ENCODE measurements at places on chromosomes 6 and 20. TPM values are rescaled to one million over a fixed set of nuclear protein-coding genes. Genes with fewer than 3 reads are reported as not detected.
A peak's percentile ranks its signal among the peaks of the same experiment; 100 is the strongest.

- H3K4me1 ChIP-seq, result no peaks in the 10 kb centered on the region
- H3K27me3 ChIP-seq, result no peaks in the 10 kb centered on the region
- no peaks in the 10 kb centered on the region for H3K36me3 ChIP-seq
- no peak overlapping the region for H3K4me3 ChIP-seq
These were observed 28.3 kb downstream of the STX7 start for GRCh38 chr6:132484680-132485018.

GRCh38 chr6:9412951-9413559, 977.7 kb upstream of the SLC35B3 start:
- no peaks in the 10 kb centered on the region for H3K36me3 ChIP-seq
- H3K27ac ChIP-seq, result no peak overlapping the region
- H3K4me1 ChIP-seq, result no peaks in the 10 kb centered on the region

GRCh38 chr6:71496018-71496721, 207.6 kb downstream of the OGFRL1 start:
- no peak overlapping the region for H3K4me3 ChIP-seq
- peaks cover 4% of the 10 kb centered on the region for H3K27me3 ChIP-seq
- DNase-seq, result no peak
- H3K4me1 ChIP-seq, result no peaks in the 10 kb centered on the region
- no peak overlapping the region for H3K27ac ChIP-seq

DNA sequence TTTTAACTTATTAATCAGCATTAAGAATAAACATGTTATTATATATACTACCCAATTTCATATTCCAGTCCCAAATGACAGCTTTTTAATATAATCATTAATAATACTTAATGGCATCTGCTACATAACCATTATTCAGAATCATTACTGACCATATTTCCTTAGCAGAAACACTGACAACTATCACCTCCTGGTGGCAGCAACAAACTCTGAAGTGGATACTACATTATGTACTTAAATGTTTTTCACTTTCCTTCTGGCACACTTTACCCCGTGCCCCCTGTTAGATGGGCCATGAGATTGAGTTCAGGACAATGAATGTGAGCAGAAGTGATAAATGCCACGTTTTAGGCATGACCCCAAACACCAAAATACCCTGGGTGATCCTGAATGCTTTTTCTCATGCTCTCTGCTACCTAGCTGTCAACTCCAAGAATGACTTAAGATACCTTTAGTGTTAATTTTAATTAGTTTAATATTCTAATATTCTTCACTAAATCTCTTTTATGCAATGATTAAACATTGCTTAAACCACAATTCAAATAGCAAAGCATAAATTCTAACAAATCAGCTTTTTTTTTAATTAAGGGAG, 77.1 kb downstream of the LMBRD1 start:
- H3K27me3 ChIP-seq, result no peaks in the 10 kb centered on the region
- no peak for DNase-seq
- H3K4me3 ChIP-seq, result no peak overlapping the region
- H3K4me1 ChIP-seq, result no peaks in the 10 kb centered on the region
- H3K27ac ChIP-seq, result no peak overlapping the region

GRCh38 chr6:149580880-149581279, 14.7 kb downstream of the GINM1 start:
- DNase-seq, result no peak
- no peaks in the 10 kb centered on the region for H3K4me1 ChIP-seq
- no peaks in the 10 kb centered on the region for H3K27me3 ChIP-seq
- H3K27ac ChIP-seq, result no peak overlapping the region

DNA sequence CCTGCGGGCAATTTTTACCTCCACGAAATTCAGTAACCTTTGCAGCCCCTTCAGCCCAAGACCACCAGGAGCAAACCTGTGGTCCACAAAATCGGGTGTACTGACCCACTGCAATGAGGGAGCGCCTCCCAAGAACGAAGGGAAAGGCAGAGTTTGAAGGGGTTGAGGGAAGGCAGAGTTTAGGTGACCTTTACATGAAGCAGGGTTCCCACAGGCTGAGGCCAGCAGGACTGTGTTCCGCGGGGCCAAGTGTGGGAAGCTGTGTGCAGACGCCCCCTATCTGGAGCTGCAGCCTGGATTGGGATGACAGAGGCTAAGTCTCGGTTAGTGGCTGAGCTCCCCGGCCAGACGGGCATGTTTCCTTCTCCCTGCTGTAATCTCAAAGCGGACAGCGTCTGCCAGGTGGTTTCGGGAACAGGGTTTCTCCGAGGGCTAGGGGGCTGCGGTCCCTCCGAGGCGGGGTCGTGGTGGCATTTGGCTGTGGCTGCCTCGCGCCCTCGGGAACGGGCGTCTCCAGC, 826 bp upstream of the PYGB start:
- H3K27ac ChIP-seq, result peak overlapping the region; percentile 89
- H3K36me3 ChIP-seq, result no peaks in the 10 kb centered on the region
- H3K4me3 ChIP-seq, result peak overlapping the region; percentile 92
- H3K4me1 ChIP-seq, result peaks cover 39% of the 10 kb centered on the region

GRCh38 chr6:12613811-12614210, 102.8 kb upstream of the PHACTR1 start:
- H3K27me3 ChIP-seq, result peaks cover 5% of the 10 kb centered on the region
- H3K27ac ChIP-seq, result no peak overlapping the region
- no peaks in the 10 kb centered on the region for H3K36me3 ChIP-seq

- H3K4me3 ChIP-seq, result no peak overlapping the region
- H3K36me3 ChIP-seq, result no peaks in the 10 kb centered on the region
- H3K27me3 ChIP-seq, result peaks cover 20% of the 10 kb centered on the region
- no peaks in the 10 kb centered on the region for H3K4me1 ChIP-seq
- no peak overlapping the region for H3K27ac ChIP-seq
These were observed 189.4 kb upstream of the PREP start for GRCh38 chr6:105592329-105592728.

DNA sequence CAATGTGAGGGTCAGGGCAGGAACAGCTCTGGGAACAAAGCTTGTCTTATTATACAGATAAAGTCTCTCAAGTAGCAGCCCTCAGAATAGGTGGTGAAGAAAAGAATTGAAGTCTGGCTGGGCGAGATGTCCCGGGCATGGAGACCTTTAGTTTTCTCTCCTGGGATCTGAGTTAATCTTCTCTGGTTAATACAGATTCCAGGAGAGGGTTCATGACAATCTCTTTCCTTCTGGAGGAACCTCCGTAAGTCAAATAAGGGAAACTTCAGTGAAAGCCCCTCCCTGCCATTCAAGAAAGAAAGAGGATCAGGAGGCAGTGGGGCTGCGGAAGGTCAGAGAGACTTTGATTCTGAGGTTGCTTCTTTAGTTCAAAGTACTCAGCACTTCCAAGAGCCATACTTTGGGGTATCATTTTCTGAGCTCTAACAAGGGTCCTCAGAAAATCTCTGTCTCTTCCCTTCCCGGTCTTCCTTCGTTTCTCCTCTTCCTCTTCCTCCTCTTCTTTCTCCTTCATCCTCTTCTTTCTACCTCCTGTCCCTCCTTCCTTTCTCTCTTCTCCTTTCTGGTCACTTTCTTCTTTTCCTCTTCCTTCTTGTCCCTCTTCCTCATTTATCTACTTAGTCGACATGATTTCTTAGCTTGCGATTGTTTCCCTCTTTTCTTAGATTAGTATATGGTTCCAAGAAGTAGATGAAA, 4.6 kb upstream of the ZNF184 start:
- no peaks in the 10 kb centered on the region for H3K4me1 ChIP-seq
- H3K36me3 ChIP-seq, result no peaks in the 10 kb centered on the region
- H3K4me3 ChIP-seq, result no peak overlapping the region
- H3K27ac ChIP-seq, result no peak overlapping the region
- H3K27me3 ChIP-seq, result peaks cover 4% of the 10 kb centered on the region

GRCh38 chr6:46760925-46761324, 14.2 kb downstream of the ANKRD66 start:
- no peak overlapping the region for H3K4me3 ChIP-seq
- no peaks in the 10 kb centered on the region for H3K4me1 ChIP-seq
- H3K27ac ChIP-seq, result no peak overlapping the region
- no peaks in the 10 kb centered on the region for H3K36me3 ChIP-seq

DNA sequence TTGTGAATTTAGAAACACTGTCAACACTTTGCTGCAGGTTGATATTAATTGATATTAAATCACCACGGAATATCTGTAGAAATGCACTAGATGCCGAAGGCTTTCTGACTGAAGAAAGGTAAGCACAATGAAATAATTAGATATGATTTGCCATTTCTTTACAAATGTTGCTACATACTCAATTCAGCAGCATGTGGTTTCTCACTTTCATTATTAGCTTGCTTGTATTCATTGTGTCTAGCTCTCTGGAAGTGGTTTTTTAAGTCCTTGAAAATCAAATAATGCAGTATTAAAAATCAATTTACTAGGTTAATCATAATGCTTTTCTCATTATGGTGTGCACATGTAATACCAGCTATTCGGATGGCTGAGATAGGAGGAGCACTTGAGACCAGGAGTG, 231.3 kb upstream of the MARCKS start:
- no peak overlapping the region for H3K4me3 ChIP-seq
- H3K27me3 ChIP-seq, result peaks cover 4% of the 10 kb centered on the region
- H3K4me1 ChIP-seq, result peaks cover 3% of the 10 kb centered on the region
- no peak overlapping the region for H3K27ac ChIP-seq
- no peaks in the 10 kb centered on the region for H3K36me3 ChIP-seq
- no peak for DNase-seq

DNA sequence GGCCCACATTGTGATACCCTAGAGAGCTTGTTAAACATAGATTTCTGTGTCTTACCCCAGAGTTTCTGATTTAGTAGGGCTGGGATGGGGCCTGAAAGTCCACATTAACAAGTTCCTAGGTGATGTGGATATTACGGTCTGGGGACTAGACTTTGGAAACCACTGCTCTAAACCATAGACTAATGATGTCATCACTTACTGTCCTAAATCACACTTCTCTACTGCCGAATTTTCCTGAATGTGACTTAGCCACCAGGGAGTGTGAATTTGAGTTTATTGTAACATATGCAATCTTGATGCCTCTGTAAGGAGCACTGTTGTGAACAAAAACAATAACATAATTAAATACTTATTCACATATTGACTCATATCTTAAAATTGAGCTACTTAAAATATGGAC, 165.6 kb downstream of the BTBD3 start:
- H3K27me3 ChIP-seq, result peaks cover 6% of the 10 kb centered on the region
- H3K36me3 ChIP-seq, result no peaks in the 10 kb centered on the region
- no peak overlapping the region for H3K4me3 ChIP-seq
- DNase-seq, result no peak
- H3K27ac ChIP-seq, result no peak overlapping the region

DNA sequence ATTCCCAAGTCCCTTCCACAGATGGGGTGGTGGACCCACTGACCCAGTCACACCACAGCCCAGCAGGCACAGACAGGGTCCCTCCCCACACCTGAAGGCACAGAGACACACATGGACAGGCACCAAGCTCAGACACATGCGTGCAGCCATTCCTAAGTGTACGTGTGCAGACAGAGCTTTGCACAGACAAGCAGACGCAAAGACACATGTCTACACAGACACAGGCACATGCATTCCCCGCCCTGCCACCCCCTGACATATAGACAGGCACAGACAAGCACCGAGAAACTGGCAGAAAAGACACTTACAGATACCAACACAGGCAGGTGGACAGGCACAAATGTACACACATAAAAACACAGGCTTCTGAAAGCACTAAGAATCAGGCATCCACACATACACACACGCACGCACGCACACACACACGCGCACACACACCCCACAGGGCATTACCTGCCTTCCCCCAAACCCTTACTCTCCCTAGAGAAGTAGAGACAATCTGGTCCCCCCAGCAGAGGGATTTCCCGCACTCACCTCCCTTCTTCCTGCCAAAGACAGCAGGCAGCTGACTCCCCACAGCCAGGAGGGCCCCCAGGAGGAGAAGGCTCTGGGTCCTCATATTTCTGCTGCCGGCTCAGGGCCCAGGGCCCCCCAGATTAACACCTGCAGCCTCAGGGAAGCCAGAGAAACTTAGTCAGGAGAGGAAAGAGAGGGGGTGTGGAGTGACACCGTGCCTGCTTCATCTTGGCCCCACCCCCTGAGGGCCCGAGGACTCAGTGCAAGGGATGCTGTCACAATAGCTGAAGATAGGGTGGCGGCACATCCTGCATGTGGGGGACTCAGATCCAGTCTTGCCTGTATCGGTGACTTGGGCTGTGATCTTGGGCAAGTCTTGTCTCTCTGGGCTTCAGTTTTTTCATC, at the start of gene WFDC5:
TSS of gene WFDC5 (minus strand) at position 710 of the 921 bp plus-strand sequence. CDS start at position 619, 91 bp downstream.
- H3K4me3 ChIP-seq, result no peak within 1 kb of the TSS
- H3K4me1 ChIP-seq, result no peaks in the 10 kb centered on the region
- no peak within 1 kb of the TSS for H3K27ac ChIP-seq
- H3K27me3 ChIP-seq, result peaks cover 18% of the 10 kb centered on the region
- no peak for DNase-seq

DNA sequence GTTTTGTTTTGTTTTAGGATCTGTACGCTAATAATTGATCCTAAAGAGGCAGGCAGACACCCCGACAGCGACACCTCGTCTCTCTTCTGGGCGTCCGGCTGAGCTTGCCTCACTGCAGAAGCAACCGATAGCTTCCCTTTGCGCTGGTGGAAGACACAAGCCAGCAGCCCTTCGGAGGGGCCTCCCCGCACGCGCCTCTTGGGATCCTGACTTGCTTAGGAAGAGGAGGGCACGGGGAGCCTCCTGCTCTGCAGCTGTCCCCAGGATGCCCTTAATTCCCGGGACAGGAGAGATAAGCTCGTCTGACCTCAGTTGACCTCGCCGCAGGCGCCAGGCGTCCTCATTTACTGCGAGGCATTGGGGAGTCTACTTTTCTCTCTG, 94.0 kb downstream of the CD83 start:
- H3K4me1 ChIP-seq, result peaks cover 32% of the 10 kb centered on the region
- H3K36me3 ChIP-seq, result no peaks in the 10 kb centered on the region
- peak overlapping the region; percentile 95 for H3K27ac ChIP-seq
- no peaks in the 10 kb centered on the region for H3K27me3 ChIP-seq
- H3K4me3 ChIP-seq, result peak overlapping the region; percentile 74

DNA sequence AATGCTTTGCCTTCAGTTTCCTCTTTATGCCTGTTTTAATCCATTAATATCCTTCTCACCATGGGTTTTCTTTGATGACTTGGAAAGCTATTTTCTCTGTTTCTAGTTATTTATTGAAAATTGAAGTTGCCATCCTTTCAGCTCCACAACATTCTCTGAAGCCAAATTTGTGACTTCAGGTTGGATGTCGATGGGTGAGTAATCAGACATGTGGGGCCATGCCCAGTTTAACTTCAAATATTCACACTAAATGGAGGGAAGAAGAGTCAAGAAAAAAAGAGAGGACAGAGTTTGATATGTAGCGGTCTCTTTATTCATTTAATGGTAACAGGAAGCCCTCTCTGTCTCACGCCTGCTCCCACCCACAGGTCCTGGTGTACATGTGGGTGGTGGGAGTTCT, 89.1 kb upstream of the RIPOR2 start:
- H3K27ac ChIP-seq, result no peak overlapping the region
- no peaks in the 10 kb centered on the region for H3K27me3 ChIP-seq
- no peaks in the 10 kb centered on the region for H3K36me3 ChIP-seq
- H3K4me3 ChIP-seq, result no peak overlapping the region
- H3K4me1 ChIP-seq, result no peaks in the 10 kb centered on the region

GRCh38 chr6:150567823-150568383, 31.8 kb upstream of the PLEKHG1 start:
- peak overlapping the region; percentile 28 for H3K27ac ChIP-seq
- no peaks in the 10 kb centered on the region for H3K27me3 ChIP-seq
- H3K4me1 ChIP-seq, result peaks cover 58% of the 10 kb centered on the region
- no peak for DNase-seq
- H3K4me3 ChIP-seq, result no peak overlapping the region

- no peak for DNase-seq
- peaks cover 29% of the 10 kb centered on the region for H3K36me3 ChIP-seq
- H3K27ac ChIP-seq, result peak overlapping the region; percentile 25
- H3K4me3 ChIP-seq, result no peak overlapping the region
These were observed 9.1 kb downstream of the RBCK1 start for GRCh38 chr20:416950-417800.

The HCRTR2 gene
- total RNA-seq, result not detected

The TP53TG5 gene
- total RNA-seq, result not detected

The PGBD1 gene
- total RNA-seq, result 11.7 TPM

The NCOA6 gene
- 75.4 TPM for total RNA-seq

The PTGIS gene
- total RNA-seq, result 19.3 TPM

The ALDH8A1 gene
- 0.40 TPM for total RNA-seq

The ELOVL2 gene
- total RNA-seq, result 6.0 TPM

The EDN1 gene
- 2.0 TPM for total RNA-seq

The EYA2 gene
- 0.73 TPM for total RNA-seq

The FBXO5 gene
- total RNA-seq, result 21.8 TPM

The MLIP gene
- 1.3 TPM for total RNA-seq

All from progenitor cell of endocrine pancreas (in vitro differentiated cells).